ENCODE measurements at places on chromosomes 6 and 20.
A peak's percentile ranks its signal among the peaks of the same experiment; 100 is the strongest.

- DNase-seq, result no peak
These were observed 257.7 kb upstream of the STXBP5 start for GRCh38 chr6:146946559-146946958.

DNA sequence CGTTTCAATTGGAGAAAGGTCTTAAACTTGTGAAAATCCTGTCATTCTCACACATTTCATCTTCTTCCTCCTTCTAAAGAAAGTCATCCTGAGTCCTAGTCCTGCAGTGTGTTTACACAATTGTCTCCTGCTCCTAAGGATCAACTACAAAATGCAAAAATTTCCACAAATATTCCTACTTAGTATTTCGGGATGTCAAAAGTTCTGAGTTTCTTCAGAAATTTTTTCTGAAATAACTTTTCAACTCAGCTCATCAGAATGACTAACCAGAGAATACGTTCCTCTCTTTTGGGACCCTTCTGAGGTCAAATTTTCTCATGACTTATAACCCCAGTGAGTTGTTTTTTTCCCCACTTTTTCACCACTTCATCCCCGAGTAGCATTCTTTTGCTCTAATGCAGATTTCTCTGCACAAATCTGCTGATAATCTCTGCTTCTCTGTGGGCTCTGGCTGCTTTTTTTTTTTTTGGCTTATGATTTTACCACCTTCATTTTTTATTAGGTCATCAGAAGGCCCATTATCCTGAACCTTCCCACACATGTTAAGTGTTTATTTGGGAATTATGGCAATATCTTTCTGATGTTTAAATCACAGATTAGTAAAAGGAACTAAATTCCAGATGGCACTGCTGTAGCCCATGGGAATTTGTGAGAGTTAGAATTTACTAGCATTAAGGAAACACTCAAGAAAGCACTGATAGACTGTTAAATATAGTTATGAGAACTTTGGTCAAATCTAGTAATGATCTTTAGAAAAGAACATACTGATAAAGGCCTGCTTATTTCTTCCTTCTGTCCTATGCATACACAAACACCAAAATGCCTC is 41.4 kb downstream of the MAP3K5 start:
- no peak for DNase-seq

DNA sequence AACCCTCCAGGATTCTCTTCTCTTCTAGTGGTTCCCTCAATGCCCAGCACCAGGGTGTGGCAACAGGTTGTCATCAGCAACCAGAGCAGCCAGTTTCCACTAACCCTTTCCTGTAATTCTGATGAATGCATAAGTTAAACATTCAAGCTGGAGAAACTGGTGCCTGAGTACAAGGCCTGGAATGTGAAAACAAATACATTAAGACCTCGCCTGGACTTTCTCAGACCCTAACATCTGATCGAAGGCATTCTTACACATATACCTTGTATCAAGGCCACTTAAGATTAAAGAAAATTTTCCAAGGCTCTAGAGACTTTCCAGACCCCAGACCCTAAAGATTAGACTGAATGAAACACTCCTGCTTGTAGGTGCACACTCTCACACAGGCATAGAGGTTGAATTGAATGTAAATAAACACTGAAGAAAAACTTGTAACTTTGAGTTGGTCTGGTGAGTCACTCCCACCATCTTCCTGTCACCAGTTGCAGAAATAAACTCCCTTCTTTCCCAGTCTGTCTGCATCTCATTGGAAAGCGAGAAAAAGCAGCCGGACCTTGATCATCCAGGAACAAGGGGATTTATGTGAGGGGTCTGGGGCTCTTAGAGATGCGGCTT is 9.0 kb downstream of the LRP11 start:
- no peak for DNase-seq

- DNase-seq, result peak; percentile 40
These were observed 637 bp downstream of the MYLK4 start for GRCh38 chr6:2749969-2750600.

DNA sequence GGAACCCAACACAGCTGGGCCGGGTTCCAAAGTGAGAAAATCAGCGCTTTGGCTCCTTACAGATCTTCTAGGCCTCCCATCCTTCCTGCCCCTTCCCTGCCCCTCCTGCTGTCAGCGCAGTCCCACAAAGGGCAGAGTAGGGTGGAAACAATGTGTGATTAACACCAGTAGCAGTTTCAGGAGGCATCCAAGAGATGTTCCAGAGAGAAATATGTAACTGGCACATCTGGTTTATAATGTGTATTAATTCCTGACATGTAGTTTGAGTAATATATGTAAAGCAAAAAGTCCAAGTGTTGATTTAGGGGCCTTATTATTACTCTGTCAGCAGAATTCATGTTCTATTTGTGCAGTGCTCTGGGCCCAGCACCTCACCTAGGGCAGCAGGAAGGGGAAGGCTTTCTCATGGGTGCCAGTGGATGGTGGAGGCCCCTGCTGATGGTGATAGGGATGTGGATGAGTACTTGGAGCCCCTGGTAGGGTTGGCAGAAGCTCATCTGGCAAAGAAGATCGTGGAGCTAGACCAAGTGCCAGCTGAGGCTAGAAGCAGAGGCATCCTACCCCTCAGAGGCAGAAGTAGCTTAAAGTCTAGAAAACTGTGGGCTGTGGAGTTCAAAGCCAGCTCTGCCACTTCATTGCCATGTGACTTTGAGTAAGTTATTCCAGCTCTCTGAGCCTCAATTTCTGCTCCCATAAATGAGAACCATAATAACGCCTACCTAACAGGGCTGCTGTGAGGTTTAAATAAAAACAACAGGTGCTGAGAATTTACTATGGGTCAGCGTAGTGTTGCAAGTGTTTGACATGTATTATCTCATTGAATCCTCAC is 22.4 kb upstream of the RALY start:
- DNase-seq, result no peak

- DNase-seq, result no peak
These were observed 375.6 kb downstream of the BCKDHB start for GRCh38 chr6:80482056-80482455.

Data from T-helper 17 cell (primary cell).